ENCODE measurements at places on chromosomes 13 and 19.

DNA sequence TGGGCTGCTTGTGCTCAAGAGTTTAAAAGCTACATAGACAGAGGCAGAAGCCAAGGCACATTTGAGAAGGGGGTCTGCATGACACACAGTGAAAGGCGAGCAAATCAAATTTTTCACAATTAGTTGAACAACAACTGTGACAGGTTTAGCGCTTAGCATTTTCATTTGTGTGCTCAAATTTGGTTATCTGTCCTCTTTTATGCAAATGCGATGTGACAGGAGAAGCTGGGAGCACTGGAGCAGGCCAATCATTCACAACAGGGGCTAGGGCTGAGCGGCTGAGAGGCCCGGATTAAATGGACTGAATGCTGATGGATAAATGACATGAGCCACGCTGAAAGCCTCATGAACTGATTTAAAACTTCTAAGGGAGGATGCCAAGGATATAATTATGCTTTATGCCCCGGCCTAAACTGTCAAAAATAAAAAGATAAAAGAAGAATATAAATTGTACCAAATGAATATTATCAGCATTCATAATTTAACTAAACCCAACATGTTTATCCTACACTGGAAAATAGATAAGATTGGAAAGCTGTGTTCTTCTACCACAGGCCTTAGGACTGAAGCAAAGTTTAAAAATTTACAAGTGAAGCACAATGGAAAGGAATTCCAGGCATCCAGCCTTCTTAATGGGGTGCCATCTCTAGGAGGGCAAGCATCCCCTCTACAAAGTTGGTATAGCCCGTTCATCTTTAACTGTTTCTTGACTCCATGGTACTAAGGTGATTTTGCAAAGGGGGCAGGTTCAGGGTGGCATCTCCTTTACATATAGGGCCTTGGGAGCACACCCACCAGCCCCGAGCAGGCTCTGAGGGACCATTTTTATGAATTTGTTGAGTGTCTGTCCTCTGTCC lies 117.9 kb downstream of the RBM26 start:
- no peak for DNase-seq

DNA sequence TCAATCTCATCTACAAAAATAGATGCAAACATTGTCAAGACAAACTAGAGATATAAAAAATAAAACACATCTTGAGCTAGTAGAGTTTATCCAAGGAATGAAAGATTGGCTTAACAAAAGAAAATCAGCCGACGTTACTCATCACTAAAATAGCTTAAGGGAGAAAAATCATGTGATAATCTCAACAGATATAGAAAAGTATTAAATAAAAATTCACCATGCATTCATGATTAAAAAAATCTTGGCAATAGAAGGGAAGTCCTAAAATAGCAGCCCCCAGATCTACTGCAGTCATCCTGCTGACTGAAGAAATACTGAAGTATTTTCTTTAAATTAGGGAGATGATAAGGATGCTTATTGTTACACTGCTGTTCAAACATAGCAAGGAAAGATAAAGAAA lies 12.6 kb upstream of the DCLK1 start:
- DNase-seq, result no peak

GRCh38 chr13:58119804-58120203 lies 488.3 kb downstream of the PCDH17 start:
- DNase-seq, result no peak

DNA sequence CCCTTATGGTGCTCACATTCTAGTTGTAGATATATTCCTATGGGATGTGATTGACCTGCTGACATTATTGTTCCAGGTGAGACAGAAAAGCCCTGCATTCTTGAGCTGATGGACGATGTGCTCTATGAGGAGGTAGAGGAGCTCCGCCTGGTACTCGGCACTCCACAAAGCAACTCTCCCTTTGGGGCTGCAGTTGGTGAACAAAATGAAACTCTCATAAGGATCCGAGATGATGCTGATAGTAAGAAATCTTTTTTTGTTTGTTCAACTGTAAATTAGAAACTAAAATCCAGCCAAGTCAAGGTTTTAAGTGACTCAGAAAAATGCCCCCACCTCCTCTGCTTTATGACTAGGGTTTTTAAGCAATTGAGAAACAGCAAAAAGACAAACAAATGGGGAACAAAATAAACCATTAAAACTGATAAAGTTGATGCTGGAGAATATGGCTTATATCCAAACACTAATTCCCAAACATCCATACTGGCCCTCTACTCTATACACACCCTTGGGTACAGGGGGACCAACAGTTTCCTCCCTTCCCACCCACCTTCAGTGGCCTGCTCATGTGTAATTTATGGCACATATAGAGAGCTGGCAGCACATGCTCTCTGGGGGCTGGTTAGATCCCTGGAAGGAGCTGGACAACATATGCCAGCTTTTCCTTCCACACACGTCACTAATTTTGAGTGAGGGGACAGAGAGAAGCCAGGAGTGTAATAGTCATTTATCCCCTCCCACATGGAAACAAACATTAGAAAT lies 139.6 kb downstream of the STOML3 start:
- DNase-seq, result no peak

- no peak for DNase-seq
These were observed 434.1 kb downstream of the ZNF536 start for GRCh38 chr19:30806311-30806710.

- DNase-seq, result no peak
These were observed 19.7 kb downstream of the UBAC2 start for GRCh38 chr13:99220199-99220935.

- no peak for DNase-seq
These were observed 55.5 kb downstream of the EDNRB start for GRCh38 chr13:77863144-77863543.

- no peak for DNase-seq
These were observed 754 bp downstream of the RNF6 start for GRCh38 chr13:26221399-26221720.

DNA sequence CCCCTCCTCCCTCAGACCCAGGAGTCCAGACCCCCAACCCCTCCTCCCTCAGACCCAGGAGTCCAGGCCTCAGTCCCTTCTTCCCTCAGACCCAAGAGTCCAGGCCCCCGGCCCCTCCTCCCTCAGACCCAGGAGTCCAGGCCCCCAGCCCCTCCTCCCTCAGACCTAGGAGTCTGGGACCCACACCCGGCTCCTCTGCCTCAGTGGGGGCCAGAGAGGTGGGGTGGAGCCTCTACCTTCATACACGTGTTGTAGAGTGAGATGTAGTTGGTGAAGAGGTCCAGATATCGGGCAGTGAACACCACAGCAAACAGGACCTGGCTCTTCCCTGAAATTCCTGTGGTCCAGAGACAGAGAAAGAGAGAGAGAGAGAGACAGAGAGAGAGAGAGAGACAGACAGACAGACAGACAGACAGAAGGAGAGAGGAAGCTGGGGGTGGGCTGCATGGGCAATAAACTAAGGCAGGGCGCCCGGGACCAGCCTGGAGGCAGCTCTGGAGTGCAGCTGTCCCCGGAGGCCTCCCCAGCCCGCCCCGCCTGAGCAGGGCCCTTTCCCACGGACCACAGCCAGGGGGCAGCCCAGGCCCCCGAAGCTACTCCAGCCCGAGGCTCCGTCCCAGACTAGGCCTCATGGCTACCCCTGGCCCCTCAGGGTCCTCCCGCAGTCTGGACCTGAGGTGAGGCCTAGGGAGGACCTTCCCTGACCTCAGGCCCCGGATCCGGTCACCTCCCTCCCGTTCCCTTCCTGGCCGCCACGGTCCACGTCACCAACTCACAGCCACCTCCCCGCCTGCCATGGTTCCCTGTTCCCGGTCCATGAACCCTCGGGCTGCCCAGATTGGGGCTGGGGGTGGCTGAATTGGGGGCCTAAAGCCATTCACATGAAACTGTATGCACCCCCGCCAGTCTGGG lies 907 bp downstream of the KDELR1 start:
- peak; percentile 67 for DNase-seq

DNA sequence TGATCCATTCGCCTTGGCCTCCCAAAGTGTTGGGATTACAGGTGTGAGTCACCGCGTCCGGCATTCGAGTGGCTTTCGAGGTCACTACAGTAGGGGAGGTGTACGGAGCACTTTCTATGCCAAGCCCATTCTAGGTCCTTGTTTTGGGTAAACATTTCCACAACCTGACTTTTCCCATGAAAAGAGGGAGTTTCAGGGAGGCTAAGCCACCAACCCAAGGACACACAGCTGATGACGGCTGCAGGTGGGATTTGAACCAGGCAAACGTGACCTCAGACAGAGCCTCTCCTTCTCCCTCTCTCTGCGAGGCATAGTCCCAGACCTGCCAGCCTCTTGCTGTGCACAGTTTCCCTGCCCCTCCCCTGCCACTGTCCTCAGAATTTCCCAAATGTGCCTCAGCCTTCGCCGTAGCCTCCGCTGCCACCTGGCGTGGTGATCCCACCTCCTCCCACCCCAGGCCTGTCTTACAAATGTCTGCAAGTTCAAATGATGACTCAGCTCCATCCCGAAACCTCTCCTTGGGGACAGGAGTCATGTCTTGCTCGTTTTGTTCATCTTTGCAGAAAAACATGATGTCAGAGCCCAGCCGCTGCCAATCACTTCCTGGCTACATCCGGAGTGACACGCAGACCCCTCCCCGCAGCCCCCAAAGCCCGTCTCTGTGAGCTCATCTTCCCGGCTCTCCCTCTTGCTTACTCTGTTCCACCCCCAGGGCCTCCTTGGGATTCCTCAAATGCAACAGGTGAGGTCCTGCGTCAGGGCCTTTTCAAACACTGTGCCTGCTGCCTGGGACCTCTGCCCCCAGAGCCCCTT lies 6.6 kb upstream of the GADD45B start:
- no peak for DNase-seq

- DNase-seq, result no peak
These were observed 64.0 kb downstream of the SERP2 start for GRCh38 chr13:44437356-44438233.

- no peak for DNase-seq
These were observed 6.3 kb downstream of the GPR18 start for GRCh38 chr13:99251921-99252320.

DNA sequence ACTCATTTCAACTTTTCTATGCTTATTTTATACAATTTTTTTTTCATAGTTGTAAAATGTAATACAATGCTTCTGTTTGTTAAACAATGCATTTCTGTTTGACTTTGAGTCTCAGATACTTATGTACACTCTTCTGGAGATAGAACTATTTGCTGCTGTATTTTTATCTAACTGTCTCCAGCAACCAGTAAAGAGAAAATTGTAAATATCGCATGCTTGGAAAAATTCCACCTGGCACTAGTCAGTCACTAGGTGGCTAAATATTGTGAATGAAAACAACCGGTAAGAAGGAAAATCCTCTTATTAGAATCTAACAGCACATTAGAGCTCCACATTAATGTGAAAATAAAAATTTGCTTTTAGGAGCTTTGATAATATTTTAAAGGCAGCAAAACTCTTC lies 876.5 kb downstream of the PCDH9 start:
- DNase-seq, result no peak

DNA sequence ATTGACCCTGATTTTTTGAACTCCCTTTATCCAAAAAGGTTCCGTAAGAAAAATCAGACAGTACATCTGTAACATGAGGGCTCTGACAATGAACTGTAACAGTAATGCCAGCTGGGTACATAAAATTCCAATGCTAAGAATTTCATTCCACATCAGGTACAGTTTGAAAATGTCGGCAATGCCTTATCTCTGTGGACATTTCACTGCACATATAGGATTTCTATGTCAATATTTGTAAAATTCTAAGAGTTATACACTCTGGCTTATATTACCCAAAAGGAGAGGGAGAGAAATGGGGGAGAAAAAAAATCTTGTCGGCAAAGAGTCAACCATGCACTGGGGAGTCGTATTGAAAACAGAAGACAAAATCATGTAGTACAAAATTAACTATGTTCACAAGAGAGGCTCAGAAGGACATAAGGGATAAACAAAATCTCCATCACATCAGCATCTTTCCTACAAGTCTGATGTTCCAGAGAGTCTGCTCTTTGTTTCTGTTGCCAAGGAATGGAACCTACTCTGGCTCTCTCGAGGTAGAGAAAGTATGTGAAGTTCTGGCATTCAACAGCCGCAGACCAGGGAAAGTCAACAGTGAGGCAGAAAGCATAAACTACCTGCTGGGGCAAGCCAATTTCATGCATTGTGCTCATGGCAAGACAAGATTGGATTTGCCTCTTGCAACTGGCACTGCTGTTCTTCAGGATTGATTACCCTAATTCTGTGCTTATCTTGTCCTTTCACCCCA lies 72.4 kb downstream of the STARD13 start:
- no peak for DNase-seq

DNA sequence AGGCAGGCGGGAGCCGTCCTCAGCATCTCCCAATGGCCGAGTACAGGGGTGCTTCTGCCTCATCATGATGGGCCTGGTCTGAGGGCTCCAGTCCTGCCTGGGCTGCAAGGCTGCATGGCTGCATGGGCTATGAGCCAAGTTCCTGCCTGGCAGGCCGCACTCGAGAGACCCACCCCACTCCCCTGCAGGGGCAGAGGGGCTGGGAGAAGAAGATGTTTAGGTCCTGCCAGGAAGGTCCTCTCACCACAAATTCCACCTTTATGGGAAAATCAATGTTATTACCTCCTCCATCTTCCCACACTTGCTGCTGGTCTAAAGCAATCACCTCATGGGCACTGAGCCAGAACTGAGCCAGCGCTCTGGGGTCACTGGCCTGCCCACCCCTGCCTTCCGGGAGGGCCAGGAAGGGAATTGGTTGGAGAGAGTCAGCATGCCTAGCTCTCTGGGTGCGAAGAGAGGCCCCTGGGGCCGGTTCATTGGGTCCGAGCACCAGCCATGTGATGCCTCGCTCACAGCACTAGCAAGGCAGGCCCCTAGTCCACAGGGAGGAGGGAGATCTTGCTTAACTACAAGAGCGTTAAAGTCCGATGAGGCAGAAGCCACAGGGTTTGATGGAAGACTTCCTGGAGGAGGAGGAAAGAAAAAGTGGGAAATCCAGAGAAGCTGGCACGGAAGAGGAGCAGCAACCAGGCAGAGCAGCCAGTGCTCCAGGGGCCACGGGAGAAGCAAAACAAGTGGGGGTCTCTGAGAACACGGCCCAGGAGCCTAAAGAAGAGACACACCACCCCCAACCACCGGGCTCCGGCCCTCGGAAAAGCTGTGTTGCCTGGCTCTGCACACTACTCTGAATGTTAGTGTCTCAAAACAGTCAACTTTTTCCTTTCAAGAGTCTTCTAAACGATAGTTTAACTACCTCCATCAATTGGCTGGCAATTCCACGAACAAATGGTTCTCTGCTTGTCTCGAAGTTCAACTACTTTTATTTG lies 63.1 kb downstream of the CEBPG start:
- no peak for DNase-seq

DNA sequence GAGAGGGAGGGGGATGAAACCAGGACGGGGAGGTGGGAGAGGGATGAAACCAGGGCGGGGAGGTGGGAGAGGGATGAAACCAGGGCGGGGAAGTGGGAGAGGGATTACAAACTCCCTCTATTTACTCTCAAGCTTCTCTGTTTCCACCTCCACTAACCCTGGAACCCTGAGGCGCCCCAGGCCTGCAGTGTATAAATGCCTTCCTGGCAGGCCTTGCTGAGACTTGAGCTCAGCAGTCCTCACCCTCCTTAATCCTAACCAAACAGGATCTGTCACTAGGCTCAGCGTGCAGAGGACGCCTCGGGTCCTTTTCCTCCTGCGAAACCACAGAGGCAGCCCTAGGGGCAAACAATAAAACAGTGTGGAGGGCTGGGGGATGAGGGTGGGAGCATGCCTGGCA lies 32.1 kb upstream of the OR1M1 start:
- DNase-seq, result no peak

All from adrenal gland (tissue), 19 donors.